Inflammatory macrophage (primary cell): ENCODE measurements at places on chromosomes 11 and 22.

GRCh38 chr11:92180664-92181251 is 43.9 kb upstream of the FAT3 start:
- DNase-seq, result no peak

DNA sequence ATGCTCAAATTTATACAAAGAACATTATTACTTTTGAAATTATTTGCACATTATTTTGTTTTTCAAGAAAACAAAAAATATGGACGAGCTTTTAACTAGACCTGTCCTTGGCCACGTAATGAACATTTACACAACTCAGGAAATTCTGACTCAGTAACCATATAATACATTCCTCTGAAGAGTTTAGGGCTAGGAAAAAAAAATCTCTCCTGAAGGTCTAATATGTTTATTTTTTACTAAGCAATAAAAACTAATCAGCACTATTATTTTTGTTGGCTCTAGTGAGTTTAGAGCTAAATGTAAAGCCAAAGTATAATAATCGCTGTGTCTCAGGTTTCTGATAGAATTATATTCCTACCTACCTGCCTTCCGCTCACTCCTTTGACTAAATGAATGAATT is 187.5 kb downstream of the SWAP70 start:
- DNase-seq, result no peak

- DNase-seq, result no peak
Observed at GRCh38 chr11:58829786-58830185, 14.7 kb downstream of the GLYATL2 start.

DNA sequence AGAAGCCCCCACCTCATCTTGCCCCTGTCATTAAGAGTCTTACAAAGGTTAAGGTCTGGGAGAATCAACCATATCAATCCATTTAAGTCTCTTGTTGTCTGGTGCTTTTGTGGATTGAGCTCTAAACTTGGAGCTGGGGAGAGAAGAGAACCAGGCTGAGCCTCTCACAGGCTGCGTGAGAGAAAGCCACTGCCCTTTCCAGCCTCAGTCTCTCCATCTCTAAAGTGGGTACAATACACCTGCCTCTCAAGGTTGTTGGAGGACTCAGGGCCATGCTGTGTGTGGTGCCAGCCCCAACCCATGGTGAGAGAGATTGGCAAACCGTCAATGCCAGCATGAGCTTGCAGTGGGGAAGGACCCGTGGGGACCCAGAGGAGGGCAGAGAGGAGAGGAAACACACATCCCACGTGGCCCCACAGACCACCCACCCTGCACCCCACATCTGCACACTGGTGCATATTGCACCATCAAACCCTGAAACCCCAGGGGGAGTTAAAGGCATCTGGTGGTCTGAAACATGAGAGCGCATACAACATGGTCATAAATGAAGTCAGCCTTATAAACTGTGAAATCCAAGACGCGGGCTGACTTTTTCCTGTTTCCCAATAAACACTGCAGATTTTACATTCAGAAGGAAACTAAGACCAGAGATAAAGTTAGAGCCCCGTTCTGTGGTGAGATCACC is 27.5 kb upstream of the FBLN1 start:
- DNase-seq, result no peak

- no peak for DNase-seq
Observed at GRCh38 chr11:129275828-129276227, 83.7 kb upstream of the ARHGAP32 start.

- peak; percentile 19 for DNase-seq
Observed at GRCh38 chr11:119029340-119030028, 1.2 kb downstream of the SLC37A4 start.

DNA sequence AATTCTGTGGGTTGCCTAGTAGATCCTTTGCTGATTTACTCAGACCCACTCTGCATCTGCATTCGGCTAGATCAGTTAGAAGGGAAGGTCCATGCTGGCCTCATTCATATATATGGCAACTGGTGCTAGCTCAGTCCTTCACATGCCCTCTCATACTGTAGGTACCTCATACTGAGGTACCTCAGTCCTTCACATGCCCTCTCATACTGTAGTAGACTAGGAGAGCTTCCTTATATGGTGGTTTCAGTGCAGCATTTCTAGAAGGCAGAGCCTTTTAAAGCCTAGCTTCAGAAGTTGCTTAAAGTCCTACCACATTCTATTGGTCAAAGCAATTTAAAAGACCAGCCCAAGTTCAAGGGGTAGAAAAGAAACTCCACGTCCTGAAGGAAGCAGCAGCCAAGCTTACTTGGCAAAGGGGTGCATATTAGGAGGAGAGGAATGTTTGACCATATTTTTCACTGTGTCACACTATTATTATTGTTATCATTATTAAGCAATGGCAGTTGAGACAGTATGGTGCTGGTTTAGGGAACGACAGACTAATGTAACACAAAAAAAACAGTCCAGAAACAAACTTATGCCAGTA is 356.4 kb downstream of the DYNC2H1 start:
- no peak for DNase-seq

DNA sequence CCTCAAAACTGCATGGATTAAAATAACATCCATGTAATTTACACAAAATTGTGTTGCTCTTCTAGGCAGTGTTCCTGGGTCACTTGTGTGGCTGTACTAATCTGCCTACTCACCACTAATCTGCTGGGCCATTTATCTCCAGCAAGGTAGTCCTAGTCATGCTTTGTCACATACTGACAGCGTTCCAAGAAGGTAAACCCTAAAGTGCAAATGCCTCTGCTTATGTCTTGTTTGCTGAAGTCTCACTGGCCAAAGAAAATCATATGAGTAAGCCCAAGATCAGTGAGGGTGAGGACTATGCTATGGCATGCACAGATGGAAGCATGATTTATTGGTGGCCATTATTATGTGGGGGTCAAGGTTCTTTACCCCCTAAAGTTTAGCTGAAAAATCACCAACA is 630.2 kb upstream of the LUZP2 start:
- no peak for DNase-seq

DNA sequence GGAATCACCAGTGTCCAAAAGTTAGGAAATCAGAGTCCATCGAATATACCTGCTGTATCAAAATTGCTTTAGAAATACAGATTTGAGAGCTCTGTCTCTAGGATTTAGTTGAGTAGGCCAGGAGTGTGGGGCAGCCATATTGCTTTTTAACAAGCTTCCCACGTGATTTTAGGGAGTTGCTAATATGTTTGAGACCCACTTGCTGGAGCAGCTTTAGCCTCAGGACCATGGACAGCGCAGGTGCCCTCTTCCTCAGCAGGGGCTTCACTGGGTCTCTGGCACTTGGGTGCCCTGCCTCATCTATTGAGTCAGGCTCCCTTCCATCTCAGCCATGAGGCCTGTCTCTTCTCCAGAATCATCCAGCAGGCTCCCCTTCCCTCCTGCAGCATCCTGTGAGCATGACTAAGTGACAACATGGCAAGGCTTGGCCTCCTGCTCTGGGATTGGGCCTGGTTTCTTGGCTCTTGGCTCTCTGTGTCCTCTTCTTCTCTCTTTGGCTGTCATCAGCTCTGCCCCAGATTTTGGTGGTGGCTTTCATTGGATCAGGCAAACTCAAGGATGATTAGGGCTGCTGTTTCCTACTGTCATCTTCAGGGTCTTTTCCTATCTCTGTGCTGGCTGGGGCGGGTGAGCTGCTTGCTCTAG is 70.0 kb downstream of the SGSM1 start:
- DNase-seq, result no peak

DNA sequence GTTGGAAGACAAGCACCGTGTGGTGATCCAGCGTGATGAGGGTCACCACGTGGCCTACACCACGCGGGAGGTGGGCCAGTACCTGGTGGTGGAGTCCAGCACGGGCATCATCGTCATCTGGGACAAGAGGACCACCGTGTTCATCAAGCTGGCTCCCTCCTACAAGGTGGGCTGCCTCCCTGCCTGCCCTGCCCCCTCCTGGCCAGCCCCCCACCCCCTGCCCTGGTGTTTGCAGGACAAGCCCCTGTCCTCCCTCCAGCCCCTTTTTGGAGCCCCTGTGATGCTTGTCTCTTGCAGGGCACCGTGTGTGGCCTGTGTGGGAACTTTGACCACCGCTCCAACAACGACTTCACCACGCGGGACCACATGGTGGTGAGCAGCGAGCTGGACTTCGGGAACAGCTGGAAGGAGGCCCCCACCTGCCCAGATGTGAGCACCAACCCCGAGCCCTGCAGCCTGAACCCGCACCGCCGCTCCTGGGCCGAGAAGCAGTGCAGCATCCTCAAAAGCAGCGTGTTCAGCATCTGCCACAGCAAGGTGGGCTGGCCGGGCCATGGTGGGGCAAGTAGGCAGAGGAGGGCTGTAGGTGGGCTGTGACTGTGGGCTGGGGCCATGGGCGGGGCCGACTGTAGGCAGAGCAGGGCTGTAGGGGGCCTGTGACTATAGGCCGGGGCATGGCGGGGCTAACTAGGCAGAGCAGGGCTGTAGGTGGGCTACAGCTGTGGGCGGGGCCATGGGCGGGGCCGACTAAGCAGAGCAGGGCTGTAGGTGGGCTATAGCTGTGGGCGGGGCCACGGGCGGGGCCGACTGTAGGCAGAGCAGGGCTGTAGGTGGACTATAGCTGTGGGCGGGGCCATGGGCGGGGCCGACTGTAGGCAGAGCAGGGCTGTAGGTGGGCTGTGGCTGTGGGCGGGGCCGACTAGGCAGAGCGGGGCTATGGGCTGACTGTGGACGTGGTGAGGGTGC is 13.6 kb downstream of the MUC2 start:
- no peak for DNase-seq

DNA sequence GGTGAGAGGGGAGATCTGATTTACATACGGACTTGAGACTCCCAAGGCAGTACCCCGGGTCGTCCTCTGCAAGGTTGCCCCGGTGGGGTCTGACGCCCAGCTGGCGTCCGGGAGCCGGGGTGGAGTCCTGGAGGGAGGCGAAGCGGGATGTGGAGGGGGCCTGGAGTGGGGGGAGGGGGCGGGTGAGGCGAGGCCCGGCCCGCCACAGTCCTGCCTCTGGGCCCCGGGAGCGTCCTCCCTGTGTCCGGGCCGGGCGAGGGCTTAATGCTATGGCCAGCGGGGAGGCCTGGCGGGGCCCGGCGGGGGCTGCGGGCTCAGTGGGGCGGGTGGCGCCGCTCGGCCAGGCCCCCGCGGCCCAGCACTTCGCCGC is 2.4 kb upstream of the MYBPC3 start:
- DNase-seq, result no peak

GRCh38 chr11:44627911-44628729 is 62.7 kb downstream of the CD82 start:
- DNase-seq, result no peak

DNA sequence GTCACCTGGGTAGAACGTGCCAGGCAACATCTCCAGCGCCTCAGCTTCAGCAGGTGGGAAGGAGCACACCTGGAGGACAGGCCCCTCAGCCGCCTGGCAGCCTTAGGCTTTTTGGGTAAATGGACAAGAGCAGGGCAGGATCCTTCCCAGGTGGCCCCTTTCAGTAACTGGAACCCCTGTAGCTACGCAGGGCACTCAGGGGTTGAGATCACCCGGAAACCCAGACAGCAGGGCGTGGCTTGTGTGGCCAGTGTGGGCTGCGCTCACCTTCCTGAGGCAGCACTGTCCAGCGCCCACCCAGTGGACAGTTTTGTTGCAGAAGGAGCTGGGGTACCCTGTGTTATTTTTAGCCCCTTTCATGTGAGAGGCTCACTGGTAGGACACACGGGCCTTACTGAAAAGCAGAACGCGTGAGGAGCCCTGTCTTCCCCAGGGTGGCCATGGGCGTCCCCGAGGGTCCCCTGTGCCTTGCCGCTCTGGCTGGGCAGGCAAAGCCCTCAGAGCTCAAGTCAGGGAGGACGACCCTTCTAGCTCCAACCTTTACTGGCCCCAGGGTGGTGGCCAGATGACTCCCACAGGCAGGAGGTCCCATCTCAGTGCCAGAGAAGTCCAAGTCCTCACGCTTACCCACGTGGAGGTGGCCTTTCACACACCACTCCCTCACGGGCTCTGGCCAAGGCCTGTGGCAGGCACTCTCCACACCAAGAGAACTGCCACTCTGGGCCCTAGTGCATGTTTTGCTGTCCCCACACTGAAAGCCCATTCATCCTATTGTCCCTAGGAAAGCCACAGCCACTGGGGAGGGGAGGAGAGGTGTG is 75.8 kb downstream of the CTTN start:
- no peak for DNase-seq

- DNase-seq, result peak; percentile 20
Observed at GRCh38 chr11:129143335-129143734, 48.8 kb downstream of the ARHGAP32 start.

- DNase-seq, result peak; percentile 87
Observed at GRCh38 chr11:116913000-116913399, 75.6 kb upstream of the APOA1 start.

DNA sequence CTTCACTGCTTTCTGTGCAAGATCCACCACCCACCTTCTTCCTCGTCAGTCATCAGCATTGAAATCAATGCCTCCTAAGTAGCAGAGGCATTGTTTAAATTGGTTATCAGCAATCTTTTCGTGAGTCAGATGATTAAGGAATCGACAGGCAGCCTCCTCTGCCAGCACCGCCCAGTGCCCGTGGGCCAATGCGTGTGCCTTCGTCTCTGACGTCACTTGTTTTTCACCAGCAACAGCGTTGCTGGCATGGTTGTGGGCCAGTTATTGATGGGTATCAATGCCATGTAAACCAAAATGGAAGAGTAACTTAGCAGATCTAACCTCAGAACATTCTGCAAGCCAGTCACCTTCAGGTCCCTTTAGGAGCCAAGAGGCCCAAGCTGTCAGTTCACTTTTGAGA is 69.6 kb downstream of the BARX2 start:
- no peak for DNase-seq

DNA sequence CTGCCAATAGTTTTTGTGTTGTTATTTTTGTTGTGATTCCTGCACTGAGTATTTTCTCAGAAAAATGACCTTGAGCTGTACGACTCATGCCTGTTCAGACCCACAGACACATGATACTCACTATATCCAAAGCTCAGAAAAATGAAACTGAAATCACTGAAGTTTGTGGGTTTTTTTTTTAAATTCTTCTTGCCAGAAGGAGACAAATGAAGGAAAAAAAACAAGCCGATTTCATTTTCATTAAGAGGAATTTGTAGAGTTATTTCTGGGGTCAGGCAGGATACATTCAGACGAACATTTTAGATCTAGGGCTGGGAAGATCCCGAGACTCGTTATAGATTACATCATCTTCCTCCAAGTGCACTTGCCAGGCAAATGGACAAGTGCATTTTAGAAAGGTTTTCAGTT is 60.4 kb downstream of the BMAL1 start:
- DNase-seq, result peak; percentile 36

- no peak for DNase-seq
Observed at GRCh38 chr11:24171869-24172268, 325.0 kb upstream of the LUZP2 start.

DNA sequence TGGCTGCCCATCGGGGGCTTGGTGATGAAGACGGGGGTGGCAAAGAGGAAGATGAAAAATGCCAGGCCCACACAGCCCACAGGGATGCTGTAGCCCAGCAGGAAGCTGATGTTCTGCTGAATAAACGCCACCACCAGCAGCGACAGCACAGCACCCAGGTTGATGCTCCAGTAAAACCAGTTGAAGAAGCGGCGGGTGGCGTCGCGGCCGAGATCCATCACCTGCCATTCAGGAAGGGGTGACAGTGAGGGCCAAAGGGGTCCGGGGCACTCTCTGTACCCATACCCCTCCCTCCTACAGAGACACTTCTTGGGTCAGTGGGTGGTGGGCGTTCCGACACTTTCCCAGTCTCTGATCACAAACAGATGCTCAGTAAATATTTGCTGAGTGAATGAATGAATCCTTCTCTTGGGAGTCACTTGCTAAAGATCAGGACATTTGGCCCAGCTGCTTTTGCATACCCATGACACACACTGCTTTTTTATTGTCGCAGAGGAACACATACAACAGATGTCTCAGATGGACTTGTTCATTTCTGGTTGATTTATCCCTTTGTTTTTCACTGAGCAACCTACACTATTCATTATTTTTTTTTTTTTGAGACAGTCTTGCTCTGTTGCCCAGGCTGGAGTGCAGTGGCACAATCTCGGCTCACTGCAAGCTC is 5.2 kb downstream of the SLC15A3 start:
- no peak for DNase-seq
